ENCODE measurements at places on chromosomes 5 and 9.

DNA sequence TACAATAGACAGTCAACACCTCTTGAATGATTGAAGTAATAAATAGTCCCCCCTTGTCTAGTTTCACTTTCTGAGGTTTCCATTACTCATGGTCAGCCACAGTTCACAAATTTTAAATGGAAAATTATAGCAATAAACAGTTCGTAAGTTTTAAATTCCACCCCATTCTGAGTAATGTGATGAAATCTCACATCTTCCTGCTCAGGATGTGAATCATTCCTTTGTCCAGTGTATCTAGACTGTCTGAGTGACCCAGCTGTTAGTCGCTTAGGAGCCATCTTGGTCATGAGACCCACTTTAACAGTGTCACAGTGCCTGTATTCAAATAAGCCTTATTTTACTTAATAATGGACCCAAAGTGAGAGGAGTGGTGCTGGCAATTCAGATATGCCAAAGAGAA, 311.6 kb upstream of the PRR16 start:
- DNase-seq, result no peak

DNA sequence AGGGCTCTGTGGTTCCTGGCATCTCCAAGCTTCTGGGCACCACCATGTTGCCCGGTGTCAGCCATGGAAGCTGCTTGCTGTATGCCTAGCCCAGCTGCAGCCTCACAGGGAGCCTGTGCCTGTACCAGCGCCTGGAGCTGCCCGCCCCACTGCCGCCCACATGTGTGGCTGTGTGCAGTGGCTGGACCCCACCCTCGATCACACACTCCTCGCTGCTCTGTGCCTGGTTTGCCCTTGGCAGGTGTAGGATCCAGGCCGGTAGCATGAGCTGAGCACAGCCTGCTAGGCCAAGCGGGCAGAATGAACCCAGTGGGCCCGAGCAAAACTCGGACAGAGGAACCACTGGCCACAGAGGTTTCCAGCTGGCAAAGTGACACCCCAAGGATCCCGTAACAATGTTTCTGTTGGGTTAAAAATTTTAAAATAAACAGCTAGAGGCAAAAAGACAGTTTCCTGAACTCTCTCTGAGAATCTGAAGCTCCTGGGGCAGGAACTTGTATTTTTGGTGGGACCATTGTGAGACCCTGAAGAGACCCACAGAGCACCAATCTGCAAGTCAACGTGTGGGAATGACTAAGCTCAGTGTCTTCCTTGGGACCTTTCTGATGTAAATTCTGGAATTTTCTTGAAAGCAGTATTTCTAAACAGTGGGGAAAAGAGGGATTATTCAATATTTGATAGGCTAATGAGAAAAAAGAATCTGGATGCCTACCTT, 73.1 kb upstream of the CCDC112 start:
- no peak for DNase-seq

DNA sequence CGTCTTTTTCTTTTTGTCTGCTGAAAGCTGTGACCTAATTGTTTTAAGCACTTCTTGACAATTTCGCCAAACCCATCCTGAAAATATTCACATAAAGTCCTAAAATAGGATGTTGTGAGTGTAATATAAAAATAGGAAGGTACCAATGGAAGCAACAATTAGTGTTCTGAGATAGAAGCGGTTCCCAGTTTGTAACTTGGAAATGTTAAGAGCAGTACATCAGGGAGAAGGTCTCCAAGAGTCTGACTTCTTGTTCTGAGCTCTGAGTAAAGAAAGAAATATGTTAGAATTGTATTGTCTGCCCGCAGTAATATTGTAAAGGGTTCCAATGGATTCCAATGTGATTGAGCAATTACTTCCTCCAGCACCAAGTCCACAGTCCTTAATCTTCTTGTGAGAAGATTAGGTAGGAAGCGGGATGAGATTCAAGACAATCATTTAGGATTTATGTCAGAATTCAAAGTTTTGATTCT, 3.9 kb downstream of the VCAN start:
- no peak for DNase-seq

- DNase-seq, result no peak
Observed at GRCh38 chr5:77463905-77464304, 28.2 kb downstream of the WDR41 start.

DNA sequence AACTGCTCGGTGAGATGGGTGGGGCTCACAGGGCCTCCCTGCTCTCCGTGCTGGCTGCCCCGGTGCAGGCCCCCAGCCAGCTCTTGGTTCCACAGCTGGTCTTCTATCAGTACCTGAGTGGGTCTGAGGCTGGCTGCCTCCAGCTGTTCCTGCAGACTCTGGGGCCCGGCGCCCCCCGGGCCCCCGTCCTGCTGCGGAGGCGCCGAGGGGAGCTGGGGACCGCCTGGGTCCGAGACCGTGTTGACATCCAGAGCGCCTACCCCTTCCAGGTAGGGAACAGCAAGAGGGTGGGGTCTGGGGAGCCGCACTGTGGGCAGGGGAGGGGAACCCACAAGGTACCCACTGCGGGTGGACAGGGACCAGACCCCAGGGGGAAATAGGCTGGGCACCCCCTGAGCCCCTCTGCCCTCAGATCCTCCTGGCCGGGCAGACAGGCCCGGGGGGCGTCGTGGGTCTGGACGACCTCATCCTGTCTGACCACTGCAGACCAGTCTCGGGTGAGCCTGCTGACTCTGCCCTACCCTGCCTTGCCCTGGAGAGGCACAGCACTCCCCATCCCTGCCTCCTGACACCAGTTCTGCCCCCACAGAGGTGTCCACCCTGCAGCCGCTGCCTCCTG, 2.8 kb downstream of the MAMDC4 start:
- DNase-seq, result no peak

- DNase-seq, result no peak
Observed at GRCh38 chr9:99085949-99086948, 18.7 kb upstream of the TGFBR1 start.

DNA sequence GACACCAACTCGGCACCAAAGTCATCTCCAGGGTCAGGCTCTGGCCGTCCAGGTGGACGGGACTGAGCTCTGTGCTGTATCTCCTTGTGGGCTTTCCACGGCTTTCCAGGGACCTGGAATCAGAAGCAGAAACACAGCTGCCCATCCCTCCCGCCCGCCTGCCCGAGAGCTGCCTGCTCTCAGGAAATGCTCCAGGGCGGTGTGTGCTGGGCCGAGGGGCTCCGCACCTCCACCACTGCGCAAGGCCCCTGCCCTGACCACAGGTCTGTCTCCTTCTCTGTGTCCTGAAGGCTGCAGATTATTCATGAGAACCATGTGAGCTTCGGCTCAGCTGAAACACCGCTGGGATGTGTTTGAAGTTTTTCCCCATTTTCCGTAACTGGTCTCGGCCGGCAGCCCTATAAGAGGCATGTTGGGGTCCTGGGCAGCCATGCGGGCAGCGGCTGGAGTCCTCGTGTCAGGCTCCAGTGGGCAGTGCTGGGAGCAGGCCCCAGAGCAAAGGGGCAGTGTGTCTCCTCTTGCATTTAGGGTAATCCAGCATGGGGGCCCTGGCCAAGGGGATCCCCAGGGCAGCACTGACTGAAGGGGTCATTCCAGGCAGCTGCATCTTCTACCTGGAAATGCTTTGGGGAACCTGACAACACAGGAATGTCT, 22.8 kb downstream of the NKD2 start:
- no peak for DNase-seq

- DNase-seq, result no peak
Observed at GRCh38 chr9:33748633-33749304, 46.6 kb upstream of the PRSS3 start.

DNA sequence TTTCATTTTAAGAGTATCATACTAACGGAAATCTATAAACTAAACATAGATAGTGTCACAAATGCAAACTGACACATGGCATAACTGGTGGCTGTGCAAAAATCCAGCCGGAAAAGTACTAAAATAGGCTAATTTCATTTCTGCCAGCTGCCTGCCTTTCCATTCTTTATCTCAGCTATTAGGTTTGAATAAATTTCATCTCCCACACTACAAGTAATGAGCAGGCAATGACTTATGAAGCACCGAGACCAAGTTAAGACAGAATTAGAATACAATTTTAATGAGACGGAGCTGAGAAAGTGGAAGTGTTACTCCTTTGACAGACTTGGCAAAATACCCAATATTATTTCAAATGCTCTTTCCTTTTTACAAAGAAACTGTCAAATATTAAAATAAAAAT, 258.8 kb upstream of the ZNF608 start:
- no peak for DNase-seq

- DNase-seq, result no peak
Observed at GRCh38 chr5:74534397-74535129, 106.0 kb downstream of the ENC1 start.

GRCh38 chr5:175749591-175749990, 91.7 kb downstream of the HRH2 start:
- DNase-seq, result no peak

DNA sequence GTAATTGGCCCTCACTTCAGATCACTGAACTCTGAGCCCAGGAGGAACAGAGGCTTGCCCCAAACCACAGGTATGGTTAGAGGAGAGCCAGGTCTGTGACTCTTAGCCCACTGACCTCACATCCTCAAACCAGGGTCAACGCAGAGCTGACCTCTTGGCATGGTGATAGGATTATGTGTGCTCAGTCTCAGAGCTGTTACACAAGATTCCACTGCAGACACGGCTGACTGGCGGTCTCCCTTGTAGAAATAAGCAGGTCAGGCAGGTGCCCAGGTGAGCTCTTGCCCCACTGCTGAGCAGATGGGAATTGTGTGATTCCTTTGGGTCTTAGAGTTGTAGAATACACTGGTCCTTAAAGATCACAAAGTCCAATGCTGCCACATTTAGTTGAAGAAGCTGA, 66.0 kb upstream of the PITX1 start:
- no peak for DNase-seq

DNA sequence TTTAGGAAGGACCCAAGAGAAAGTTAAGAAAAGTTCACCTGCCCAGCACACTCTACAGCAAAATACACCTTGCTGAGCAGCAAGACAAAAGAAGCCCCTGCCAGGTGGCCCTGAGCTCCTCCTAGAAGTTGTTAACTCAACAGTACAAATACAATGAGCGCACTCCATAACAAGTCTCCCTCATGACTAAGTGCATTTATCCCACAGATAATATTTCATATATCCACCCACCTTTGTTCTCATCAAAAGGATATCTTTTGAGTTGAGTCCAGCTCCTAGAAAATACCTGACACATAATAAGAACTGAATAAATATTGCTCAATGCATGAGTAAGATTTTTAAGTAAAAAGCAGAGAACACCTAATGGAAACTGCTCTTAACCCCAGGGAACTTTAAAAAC, 73.3 kb downstream of the ABCA1 start:
- DNase-seq, result no peak

- DNase-seq, result no peak
Observed at GRCh38 chr9:72952914-72953313, at the start of gene ALDH1A1. ALDH1A1 (minus strand) TSS chr9:72953053; CDS start chr9:72953000, 53 bp downstream.

GRCh38 chr5:91487420-91487819, 104.3 kb upstream of the ARRDC3 start:
- no peak for DNase-seq

- no peak for DNase-seq
Observed at GRCh38 chr5:172670005-172670402, 28.9 kb downstream of the NEURL1B start.

- DNase-seq, result no peak
Observed at GRCh38 chr9:92404042-92404836, at the start of gene OGN. OGN (minus strand) TSS chr9:92404578; CDS start chr9:92403407, 1,171 bp downstream.

- DNase-seq, result no peak
Observed at GRCh38 chr9:104980039-104980654, 52.2 kb upstream of the ABCA1 start.

DNA sequence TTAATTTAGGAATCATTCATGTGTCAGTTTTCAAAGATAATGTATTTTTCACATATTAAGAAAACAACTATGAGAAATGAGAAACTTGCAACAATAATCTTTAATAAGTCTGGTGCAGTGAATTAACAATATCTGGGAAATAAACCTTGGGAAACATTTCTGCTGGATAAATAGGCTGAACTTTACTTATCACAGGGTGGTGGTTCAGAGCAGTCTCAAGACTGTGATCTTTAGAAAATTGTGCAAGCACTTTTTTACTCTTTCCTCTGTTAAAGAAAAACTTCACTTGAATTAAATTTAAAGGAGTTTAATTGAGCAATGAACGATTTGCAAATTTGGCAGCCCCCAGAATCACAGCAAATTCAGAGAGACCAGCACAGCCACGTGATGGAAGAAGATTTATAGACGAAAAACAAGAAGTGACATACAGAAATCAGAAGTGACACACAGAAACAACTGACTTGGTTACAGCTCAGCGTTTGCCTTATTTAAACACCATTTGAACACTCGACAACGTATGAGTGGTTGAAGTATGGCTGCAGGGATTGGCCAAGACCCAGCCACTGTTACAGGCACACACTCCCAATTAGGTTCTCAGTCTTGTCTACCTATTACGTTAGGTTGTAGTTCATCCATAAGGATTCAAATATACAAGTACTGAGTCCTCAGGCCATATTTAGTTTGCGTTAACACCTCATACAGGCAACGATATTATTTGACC, 631.9 kb downstream of the SLCO4C1 start:
- DNase-seq, result no peak

- no peak for DNase-seq
Observed at GRCh38 chr9:2396622-2397285, 224.8 kb upstream of the VLDLR start.

DNA sequence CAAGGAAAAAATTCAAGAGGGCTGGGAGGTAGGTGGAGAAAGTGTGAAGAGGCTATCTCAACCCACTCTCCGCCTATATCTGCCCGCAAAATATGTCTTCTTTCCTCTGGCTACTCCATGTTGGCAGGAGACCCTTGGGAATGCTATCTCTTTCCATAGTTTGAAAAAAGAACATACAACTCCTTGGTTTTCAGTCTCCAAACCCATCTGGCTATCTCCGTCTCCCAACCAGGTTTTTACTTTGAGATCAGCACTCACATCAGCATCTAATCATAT, 109.9 kb upstream of the IFNE start:
- no peak for DNase-seq

DNA sequence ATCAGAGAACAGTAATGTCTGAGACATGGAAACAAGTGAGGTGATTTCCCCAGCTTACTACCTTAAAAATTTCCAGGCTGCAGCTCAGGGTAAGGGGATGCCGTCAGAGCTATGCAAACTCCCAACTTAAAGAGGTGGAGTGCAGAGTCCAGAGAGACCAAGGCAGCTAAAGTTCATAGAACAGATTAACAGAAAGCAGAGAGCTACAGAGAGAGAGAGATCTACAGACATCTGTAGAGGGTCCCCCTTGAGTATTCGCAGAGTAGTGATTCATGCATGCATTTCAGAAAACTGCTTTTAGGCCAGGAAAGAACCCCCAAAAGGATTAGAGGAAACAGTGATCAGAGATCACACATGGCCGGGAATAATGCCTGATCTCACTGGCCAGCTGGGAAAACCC, 306.2 kb upstream of the PUM3 start:
- no peak for DNase-seq

GRCh38 chr5:104178829-104179456, 616.4 kb upstream of the NUDT12 start:
- DNase-seq, result no peak

- DNase-seq, result no peak
Observed at GRCh38 chr5:111153483-111153882, 61.3 kb downstream of the WDR36 start.
